Putamen (tissue), 1 donor: ENCODE measurements at places on chromosomes 6 and 20.
A peak's percentile ranks its signal among the peaks of the same experiment; 100 is the strongest.

- DNase-seq = no peak
These were observed 65.2 kb upstream of the TXNDC5 start for GRCh38 chr6:7975764-7976146.

- no peak for DNase-seq
These were observed 44.2 kb downstream of the NOX3 start for GRCh38 chr6:155411154-155412052.

DNA sequence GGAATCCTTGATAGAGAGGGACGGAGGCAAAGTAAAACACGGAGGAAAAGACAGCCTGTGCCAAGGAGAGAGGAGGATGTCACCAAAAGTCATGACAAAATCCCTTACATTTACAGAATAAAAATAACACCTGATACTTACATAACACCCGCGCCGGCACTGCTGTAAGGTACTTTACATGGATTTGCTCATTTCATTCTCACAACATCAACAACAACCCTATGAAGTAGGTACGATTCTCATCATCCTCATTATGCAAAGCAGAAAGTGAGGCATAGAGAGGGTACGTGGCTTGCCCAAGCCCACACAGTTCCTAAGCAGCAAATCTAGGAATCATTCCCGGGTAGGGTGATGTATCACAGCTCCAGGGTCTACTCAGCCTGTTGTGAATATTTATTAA lies 67.6 kb upstream of the NFATC2 start:
- peak; percentile 74 for DNase-seq

GRCh38 chr6:108484016-108484415 lies 76.7 kb upstream of the FOXO3 start:
- DNase-seq = no peak

GRCh38 chr20:50152394-50153152 lies 950 bp downstream of the PEDS1 start:
- DNase-seq = no peak

- DNase-seq = no peak
These were observed 19.9 kb downstream of the TPD52L1 start for GRCh38 chr6:125173341-125174095.

- no peak for DNase-seq
These were observed 5.3 kb downstream of the RNF144B start for GRCh38 chr6:18392346-18392877.

DNA sequence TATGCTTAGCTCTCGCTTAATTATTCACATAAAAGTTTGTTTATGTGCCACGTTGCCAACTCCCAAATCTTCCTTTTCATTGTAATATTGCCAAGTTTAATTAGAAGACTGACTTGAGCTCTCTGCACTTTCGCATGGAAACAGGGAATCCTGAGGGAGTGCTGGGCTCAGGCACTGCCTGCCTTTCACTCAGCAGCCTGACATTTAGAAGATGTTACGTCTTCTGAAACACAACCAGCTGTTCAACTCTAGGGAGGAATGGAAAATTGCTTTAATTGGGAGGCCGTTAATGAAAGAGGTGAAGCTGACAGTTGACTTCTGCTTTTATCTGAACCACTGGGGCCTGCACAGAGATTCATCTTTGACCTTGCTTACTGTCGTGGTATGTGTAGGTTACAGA lies 77.4 kb upstream of the MTHFD1L start:
- DNase-seq = no peak

DNA sequence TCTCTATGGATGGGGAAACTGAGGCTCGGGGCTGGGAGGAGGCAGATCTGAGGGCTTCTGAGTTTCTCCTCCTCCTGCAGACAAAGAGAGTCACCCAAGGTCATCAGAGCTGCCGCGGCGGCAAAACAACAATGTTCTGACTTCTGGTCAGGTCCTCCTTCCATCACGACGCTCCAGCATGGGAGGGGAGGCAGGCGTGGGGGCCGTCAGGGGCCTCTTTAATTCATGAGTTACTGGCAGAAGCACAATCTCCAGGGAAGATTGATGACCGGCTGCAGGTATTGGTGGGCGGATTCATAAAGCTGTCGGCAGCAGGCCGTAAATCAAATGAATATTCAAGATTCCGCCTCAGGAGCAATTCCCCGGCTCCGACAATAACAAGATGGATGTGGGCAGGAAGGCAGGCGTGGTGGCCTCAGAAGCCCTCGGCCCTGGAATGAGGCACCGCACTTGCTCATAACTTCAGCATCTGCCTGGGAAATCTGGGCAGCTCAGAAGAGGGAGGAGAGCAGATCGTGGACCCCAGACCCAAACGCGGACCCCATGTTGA lies 19.1 kb downstream of the PCK1 start:
- DNase-seq = no peak

- DNase-seq = no peak
These were observed 34.8 kb upstream of the SIRPA start for GRCh38 chr20:1860446-1860845.

DNA sequence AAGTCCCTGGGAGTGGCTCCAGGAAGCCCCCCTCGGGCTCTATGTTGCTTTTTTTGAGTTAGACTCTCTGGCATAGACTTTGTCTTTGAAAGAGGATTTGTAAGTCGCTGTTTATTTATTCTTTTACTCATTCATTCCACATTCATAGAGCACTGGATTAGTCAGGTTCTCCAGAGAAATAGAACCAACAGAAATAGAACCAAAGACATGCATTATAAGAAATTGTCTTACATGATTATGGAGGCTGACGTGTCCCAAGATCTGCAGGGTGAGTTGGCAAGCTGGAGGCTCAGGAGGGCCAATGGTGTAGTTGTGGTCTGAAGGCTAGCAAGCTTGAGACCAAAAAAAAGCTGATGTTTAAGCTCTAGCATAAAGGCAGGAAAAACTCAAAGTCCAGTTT lies 98.3 kb upstream of the CHD6 start:
- no peak for DNase-seq

- DNase-seq = no peak
These were observed 13.2 kb upstream of the GPR6 start for GRCh38 chr6:109964949-109965348.

DNA sequence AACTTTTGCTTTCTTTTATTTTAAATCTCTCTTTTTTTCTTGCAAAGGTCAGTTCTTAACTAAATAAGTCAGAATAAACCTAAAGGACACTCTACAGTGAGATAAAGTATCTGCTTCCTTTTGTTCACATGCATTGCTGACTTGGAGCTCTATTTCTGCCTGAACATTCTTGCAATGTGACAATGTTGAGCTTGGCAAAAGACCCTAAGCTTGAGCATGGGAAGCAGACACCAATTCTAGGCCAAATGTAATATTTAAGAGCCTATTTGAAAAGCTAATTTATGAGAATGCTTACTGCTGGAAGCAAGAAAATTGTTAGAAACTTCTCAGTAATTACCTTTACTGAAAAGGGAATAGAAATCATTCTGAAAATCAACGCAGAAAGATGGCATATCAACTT lies 556.2 kb downstream of the CBLN4 start:
- no peak for DNase-seq

GRCh38 chr6:45832063-45832462 lies 183.6 kb downstream of the CLIC5 start:
- DNase-seq = no peak

DNA sequence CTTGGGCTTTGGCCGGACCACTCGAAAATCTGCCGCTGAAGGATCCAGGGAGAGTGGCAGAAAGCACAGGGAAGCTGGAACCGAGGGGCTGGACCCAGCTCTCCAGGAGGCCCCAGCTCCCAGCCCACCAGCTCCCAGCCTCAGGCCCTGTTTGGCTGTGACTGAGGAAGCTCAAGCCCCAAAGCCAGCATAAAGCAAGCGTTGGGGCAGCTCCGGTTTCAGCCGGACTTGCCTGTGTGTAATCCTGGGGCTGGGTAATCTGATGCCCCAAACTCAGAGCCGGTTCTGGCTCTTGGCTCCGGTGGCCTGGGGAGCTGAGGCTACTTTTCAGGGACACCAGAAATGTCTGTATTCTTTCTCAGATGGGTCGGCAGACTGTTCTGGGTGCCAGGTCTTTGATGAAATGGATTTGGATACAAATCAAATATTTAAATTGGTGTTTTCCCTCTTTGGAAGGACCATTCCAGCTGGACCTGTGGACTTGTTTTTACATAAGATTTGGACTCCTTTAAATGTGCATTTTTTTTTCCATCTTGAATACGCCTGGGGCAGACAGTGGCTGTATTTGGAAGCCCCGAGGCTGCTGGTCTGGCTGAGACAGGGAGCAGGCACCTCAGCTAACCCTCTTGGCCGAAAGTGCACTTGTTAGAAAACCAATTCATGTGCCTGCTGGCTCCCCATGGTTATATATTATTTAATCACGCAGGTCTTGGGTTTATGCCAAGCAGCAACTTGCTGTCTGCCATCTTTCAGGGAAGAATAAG lies 29.7 kb downstream of the RPP40 start:
- peak; percentile 11 for DNase-seq

GRCh38 chr20:6057139-6057538 lies 3.3 kb upstream of the LRRN4 start:
- no peak for DNase-seq

GRCh38 chr6:35028781-35029769 lies 112.1 kb downstream of the TCP11 start:
- DNase-seq = no peak

DNA sequence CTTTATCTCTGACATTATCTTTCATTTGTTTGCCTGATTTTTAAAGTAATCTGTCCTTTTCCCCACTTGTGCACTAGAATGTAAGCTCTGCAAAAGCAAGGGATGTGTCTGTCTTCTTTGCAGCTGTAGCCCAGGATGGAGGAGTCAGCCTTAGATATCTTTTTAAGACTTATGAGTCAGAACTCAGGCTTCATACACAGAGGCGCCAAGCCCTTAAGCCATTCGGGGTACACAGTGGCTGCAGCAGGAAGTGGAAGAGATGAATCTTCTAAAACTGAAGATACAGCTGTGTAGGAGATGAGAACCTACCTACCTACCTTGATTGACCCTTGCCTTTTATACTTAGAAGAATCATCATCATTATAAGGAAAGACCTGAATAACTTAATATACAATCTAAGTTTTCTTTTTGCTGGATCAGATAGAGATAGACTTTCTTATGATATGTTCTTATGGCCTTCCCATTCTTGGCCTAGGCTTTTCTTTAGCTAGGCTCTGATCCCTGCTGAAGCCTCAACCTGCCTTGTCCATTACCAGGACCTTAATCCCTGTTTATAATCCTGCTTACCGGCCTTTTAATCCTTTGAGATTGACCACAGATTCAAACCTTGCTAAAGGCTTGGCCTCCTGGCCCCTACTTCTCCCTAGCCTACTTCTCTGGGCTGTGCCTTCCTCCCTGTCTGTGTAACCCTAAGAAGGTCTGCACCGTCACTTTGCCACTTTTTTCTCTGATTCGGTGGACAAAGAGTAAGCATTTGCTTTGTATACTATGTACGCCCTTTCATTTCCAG lies 304.5 kb downstream of the PRL start:
- DNase-seq = no peak

DNA sequence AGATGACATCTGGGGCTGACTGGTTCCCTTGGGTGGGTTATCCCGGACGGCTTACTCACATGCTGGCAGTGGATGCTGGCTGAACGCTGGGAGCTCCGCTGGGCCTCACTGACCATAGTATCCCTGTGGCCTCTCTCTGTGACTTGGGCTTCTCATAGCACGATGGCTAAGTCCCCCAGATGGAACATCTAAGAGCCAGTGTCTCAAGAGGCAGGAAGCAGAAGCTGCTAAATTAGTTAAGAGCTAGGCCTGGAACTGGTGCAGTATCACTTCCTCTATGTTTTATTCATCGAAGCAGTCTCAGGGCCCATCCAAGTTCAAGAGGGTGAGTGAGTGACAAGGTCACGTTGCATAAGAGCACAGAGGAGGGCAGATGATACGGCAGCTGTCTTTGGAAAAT lies 116.5 kb upstream of the LAMP5 start:
- DNase-seq = peak; percentile 23

- DNase-seq = no peak
These were observed 36.6 kb downstream of the ABHD12 start for GRCh38 chr20:25353747-25354705.

DNA sequence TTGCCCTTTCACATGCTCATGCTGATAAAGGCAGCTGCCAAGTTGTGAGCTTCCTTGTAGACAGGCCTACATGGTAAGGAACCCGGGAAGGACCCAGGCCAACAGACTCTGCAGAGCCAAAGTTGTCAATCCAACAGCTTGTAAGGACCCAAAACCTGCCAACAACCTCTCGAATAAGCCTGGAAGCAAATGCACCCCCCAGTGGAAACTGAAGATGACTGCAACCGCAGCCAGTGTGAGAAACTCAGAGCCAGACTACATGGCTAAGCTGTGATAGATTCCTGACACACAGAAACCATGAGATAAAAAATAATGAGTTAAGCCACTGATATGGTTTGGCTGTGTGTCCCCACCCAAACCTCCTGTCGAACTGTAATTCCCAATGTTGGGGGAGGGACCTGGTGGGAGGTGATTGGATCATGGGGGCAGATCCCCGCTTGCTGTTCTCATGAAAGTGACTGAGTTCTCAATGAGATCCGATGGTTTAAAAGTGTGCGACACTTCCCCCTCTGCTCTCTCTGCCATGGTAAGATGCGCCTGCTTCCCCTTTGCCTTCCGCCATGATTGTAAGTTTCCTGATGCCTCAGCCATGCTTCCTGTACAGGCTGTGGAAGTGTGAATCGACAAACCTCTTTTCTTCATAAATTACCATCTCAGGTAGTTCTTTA lies 18.8 kb upstream of the CLPSL2 start:
- DNase-seq = no peak

- no peak for DNase-seq
These were observed 171.6 kb downstream of the MTHFD1L start for GRCh38 chr6:151036869-151037680.

DNA sequence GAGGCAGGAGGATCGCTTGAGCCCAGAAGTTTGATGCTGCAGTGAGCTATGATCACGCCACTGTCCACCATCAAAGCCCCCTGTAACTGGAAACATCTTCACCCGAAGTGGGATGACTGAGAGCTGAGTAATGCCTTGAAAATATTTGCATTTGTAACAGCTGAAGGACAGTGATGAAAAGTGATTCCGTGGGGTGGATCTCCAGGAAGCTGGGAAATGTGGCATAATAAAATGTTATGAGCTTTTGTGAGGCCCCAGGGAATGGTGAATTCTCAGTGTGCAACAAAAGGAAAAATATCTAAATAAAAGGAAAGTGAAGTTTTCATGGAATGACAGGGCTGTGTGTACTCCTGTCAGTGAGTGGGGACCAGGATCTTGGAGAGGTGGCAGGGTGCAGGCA lies 92.0 kb downstream of the JAG1 start:
- DNase-seq = no peak

DNA sequence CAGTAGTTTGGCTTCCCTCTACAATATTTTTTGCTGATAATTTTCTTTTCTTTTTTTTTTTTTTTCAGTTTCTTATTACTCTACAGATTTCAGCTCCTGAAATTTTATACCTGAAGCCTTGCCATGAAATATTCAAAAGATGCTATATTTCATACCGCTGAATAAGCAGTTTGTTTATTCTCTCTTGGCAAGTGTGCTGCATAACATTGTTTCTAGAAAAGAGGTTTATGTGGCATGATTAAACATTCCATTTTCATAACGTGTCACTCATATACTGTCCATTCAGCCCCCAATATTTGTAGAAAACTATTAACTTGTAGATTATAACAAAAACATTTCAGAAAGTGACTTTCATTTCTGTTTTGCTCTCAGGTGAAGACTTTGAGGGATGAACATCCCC lies 174.4 kb upstream of the NOX3 start:
- DNase-seq = no peak

- DNase-seq = no peak
These were observed 14.8 kb downstream of the PGK2 start for GRCh38 chr6:49772285-49772684.
